ENCODE measurements at places on chromosomes 1 and 21.
A peak's percentile ranks its signal among the peaks of the same experiment; 100 is the strongest.

DNA sequence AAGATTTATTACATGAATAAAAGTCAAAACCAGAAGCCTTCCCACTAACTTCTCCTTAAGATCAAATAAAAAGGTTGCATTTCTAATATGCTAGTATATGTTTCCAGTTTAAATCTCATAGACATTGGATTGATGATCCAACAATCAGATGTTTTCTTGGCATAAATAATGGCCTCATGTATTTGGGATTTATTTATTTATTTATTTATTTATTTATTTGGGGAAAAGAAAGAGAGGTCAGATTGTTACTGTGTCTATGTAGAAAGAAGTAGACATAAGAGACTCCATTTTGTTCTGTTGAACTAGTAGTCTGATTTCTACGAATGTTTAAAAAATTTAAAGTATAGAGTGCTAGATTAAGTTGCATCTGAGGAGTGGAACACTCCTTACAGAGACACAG is 422.4 kb downstream of the ADGRL2 start:
- DNase-seq, result no peak

GRCh38 chr1:179168536-179168935 is 60.9 kb downstream of the ABL2 start:
- DNase-seq, result no peak

- DNase-seq, result no peak
Observed at GRCh38 chr1:24090736-24091135, 21.2 kb downstream of the MYOM3 start.

- DNase-seq, result peak; percentile 85
Observed at GRCh38 chr1:167687919-167688519, 33.8 kb upstream of the MPZL1 start.

DNA sequence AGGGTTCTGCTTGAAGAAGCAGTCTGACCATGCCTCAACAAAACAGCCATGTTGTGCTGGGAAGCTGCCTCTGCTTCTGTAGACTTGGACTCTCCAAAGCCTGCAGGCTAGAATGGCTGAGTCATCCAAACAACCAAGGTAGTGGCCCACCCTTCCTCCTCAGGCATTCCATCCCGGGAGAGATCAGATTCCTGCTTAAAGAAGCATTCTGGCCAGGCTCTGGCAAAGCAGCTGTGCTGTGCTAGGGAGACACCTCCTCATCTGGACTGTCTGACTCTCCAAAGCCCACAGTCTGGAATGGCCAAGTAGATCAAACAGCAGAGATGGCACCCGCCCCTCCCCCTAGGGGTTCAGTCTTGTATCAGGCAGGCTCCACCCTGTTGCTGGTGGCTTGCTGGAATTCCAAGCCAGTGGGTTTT is 38.3 kb upstream of the F3 start:
- DNase-seq, result no peak

DNA sequence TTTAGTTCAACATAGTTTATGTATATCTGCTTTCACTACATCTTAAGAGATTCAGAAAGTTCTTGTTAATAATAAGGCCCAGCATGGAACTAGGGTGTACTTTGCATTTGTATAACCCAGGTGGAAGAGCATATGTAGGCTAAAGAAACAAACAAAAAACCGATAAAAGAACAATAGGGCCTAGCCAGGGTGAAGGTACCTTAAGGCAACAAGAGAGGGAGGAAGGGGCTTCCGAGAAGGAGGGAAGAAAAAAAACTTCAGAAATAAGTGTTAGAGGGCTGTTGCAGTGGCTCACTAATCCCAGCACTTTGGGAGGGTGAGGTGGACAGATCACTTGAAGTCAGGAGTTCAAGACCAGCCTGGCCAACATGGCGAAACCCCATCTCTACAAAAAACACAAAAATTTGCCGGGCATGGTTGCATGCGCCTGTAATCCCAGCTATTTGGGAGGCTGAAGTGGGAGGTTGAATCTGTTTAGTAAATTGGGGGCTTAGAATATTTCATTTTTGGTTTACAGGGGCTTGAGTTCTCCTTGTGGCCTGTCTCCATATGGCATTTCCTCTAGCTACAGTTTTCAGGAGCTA is 4.7 kb upstream of the SPATA45 start:
- no peak for DNase-seq

- DNase-seq, result no peak
Observed at GRCh38 chr1:162972773-162973172, 96.4 kb upstream of the RGS4 start.

GRCh38 chr21:46120301-46121285 is 22.7 kb downstream of the COL6A2 start:
- no peak for DNase-seq

GRCh38 chr1:162169031-162169790 is 99.7 kb downstream of the NOS1AP start:
- no peak for DNase-seq

GRCh38 chr1:36159614-36160387 is 3.8 kb downstream of the MAP7D1 start:
- DNase-seq, result no peak

- DNase-seq, result no peak
Observed at GRCh38 chr1:107704911-107705310, 260.1 kb downstream of the VAV3 start.

DNA sequence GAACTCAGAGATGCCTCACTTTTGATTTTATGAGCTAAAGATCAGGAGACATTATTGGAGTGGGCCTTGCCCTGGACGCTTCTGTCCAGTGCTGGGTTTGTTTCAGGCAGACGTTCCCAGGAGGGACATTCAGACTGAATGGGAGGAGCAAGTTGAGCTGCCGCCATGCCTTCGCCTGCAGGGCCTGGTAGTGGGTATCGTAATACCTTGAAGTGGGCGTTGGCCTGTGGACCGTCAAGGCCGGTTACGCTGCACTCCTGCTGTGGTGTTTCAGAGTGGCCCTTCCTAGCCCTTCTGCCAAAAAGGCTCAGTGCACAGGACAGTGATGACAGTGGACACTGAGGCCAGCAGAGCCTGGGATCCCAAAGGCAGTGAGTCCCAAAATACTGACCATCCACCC is 1.6 kb downstream of the FAM3B start:
- no peak for DNase-seq

All from CD4-positive, alpha-beta T cell treated with Interleukin-10 for 1 hour (primary cell).